ENCODE measurements at places on chromosomes 2 and 18. TPM values are rescaled to one million over a fixed set of nuclear protein-coding genes. Genes with fewer than 3 reads are reported as not detected.

Gene TRIM54
- total RNA-seq: not detected

Gene KLHL41
- total RNA-seq: 0.25 TPM

Gene COL4A4
- 1.5 TPM for total RNA-seq

Gene FAM168B
- 96.3 TPM for total RNA-seq

Gene ZSWIM2
- total RNA-seq: not detected

Gene SERPINB5
- 3.5 TPM for total RNA-seq

Gene KIAA2012
- not detected for total RNA-seq

Gene SDC1
- total RNA-seq: 184 TPM

Gene NAT8
- total RNA-seq: 0.73 TPM

Gene PCARE
- not detected for total RNA-seq

Gene REEP1
- total RNA-seq: 4.2 TPM
